ENCODE measurements at places on chromosomes 2 and 18.

DNA sequence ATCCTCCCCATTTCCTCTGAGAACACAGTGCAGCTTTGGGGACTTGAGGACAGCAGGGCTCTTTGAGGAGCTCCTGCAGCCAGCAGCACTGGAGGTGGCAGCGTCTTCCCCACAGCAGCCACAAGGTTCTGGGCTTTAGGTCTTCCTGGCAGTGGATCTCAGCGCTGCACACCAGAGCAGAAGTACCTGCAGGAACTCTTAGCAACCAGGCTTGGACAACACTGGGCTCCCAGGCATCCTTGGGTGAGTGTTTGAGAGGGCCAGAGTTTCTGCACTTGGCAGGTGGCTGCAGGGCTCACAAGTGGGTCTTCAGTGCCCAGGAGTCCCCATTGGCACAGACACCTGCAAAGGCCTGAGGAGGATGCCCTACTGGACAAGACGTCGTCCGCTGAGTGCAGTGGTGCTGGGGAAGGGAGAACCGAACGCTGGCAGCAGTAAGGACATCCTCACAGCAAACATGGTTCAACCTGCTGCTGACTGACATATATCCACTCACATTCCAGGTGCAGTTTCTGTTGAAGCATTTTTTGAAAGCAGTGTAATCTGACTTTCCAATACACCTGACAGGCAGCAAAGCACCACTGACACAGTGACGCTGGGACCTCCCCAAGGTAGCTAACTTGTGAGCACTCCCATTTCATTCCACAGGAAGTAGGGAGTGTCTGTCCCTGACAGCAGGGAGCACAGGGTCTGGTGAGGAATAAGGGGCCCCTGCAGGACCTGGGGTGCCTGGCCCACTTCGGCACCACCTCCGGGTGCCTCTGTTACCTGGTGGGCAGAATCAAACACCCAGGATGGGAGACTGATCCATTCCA is 149.9 kb upstream of the COPS8 start:
- no peak for DNase-seq

DNA sequence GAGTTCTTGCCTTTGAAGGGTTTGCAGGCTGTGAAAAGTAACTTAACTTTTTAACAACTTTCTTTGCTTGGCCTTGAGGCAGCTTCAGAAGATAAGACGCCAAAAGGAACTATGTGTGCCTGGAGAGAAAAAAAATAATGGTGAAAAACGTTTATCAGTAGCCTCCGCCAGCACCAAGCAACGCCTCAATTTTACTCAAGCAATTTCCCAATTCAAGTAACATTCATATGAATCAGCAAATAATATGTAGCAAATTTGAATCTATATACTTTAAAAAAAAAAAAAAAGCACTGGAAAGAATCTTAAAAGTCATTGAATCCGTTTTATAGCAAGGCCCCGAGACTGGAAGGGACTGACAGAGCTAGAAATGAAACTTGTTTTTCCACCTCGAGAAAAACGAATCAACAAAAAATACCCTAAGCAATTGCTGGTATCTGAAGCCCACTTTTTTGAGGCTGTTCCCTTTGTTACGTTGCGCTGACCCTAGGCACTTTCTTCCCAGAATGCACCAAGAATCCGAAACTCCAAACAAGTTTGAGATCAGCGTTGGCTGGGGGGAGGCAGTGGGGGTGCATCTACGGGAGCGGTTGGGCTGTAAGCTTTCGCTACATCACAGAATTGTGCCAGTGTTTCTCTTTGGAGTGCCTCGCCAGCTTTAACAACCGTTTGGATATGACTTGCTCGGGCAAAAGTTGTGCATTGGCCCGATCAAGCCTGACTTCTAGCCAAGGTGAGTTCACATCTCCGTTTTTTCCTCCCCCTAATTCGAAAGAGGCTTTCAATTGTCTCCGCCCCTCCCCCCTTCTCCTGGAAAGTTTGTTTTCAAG is 2.7 kb upstream of the TGIF1 start:
- no peak for DNase-seq

DNA sequence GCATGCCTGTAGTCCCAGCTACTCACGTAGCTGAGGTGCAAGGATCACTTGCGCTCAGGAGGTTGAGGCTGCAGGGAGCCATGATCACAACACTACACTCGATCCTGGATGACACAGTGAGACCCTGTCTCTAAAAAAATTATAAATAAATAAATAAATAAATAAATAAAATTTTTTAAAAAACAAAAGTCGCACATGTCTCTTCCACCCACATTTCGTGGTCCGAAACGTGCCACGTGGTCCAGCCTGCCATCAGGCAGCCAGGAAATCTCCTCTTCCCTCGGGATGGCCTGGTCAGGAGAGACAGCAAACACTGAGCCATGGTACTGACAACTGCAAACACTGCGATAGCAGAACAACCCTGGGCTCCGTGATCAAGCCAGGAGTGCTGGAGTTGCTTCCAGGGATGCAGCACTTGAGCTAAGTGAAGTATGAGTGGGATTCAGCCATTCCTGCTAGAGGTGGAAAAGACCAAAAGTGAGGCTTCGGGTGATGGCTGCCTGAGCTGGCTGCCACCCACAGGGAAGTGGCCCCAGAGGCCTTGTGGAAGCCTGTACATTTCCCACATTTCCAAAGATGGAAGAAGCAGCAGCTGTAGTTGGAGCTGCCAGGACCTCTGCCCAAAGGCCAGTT is 193.1 kb downstream of the SMAD2 start:
- DNase-seq: no peak

GRCh38 chr2:109098251-109098920 is 30.6 kb upstream of the SH3RF3 start:
- DNase-seq: no peak

GRCh38 chr2:3033315-3033714 is 344.3 kb downstream of the EIPR1 start:
- DNase-seq: no peak

DNA sequence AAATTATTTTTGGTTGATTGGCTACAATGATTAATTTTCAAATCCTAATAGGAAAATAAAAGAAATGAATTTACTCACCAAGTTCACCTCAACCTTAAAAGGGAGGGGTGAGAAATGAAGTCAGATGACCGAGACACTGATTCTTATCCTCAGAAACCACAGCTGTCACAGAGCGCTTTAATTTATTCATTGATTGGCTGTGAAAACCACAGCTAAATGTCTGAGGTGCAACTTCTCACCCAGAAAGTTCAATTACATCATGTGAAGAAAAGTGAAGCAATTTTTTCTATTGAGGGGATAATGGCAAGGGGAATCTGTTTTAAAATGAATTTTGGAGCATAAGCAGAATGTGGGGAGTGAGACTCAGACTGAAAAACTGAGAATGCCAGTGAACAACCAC is 128.4 kb downstream of the RNF152 start:
- no peak for DNase-seq

Measured in NCI-H1694 (cell line).